ENCODE measurements at places on chromosomes 6 and 20.

GRCh38 chr6:30443657-30444450, 45.5 kb upstream of the HLA-E start:
- DNase-seq = no peak

DNA sequence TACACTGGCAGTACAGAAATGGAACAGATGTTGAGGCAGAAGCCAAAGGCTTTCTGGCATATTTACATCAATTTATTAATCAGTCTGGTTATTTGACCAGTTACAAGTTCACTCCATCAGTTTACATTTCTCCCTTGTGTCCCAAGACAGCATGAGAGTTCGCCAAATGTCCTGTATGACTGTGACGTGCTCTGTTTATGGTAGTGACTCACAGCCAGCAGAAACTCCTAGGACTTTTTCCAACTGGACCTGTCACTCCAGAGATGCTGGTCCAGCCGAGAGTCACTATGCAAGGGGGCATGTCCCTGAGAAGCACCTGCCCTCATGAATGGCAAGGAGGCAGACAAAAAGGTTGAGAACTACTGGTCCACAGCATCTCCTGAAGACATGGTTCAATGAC, 160.0 kb downstream of the LRFN2 start:
- DNase-seq = no peak

- peak; percentile 90 for DNase-seq
Measured at GRCh38 chr6:16238057-16238962, at the start of gene GMPR. Gene GMPR, plus strand, starts transcription at chr6:16238587. Its CDS starts 107 bp downstream, at chr6:16238694.

GRCh38 chr6:36700831-36701230, 3.2 kb downstream of the RAB44 start:
- no peak for DNase-seq

DNA sequence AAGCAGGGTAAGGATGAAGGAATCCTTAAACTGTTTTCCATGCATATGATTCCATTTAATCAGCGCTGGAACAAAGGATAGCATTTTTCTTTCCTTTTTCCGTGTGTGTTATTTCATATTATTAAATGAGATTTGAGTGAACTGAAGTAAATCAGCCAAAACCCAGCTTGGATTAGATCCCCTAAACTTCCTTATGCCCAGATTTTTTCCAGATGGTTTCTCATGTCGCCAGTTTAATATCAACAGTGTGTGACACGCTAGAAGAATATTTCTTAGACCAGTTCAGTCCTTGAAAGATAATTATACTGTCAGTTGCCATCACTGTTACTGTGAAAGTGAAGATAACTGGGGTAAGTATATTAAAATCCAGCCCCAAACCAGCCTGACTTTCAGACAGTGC, 1009.4 kb downstream of the KIF16B start:
- no peak for DNase-seq

DNA sequence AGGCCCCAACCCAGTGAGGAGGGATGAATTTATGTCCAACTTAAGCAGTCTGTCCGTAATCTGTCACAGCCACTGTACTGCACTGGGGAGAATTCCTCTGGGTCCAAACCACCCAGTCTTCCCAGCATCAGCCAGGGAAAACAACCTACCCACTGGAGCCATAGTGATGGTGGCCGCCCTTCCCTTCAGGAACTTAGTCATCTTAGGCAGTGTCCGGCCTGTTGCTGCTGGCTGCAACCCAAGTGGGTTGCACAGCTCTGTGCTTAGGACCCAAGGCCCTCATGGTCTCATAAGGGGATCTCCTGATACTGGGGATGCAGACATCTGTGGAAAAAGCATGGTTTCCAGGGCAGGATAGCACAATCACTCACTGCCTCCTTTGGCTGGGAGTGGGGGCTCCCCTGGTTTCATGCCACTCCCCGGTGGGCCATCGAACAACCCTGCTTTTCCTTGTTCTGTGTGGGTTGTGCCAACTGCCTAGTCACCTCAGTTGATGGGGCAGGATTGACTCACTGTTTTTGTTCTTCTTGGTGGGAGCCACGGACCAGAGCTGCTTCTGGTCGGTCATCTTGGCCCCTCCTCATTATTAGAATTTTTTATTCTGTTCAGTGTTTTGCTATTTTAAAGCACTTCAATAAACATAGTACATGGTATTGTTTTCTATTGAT, 591.9 kb downstream of the DOK5 start:
- no peak for DNase-seq

- DNase-seq = no peak
Measured at GRCh38 chr6:155648301-155648700, 192.7 kb upstream of the NOX3 start.

DNA sequence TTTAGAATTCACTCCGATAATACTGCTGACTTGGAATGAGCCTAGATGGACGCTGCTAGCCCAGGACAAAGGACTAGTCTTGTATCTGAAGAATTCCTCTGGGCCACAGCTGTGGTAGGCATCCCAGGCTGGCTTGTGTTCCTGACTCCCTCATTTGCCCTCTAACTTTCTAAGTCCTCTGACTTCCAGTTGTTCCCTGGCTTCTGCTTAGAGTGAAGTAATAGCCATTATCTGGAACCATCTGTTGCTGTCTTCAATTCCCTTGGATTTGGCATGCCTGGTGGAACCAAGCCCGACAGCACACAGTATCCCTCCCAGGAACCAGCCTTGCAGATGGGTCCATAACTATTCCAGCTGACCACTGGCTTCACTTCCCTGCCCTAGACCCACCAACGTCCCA, 376.0 kb downstream of the SYNE1 start:
- DNase-seq = no peak

DNA sequence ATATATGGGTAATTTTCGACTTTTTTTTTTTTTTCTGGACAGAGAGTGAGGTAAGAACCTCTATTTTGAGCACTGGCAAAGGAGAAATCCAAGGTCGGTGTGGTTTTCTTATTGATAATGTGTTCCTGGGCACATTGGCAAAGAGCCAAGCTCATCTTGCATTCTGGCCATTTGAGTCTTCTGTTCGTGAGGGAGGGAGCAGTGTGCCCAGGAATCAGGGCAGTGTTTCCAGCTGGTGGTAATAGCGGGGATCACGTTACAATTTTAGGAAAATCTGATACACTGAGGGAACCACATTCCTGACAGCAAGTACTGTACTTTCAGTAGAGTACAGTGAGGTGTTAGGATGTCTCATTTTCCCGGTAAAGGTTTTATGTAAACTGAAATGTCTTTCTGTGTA, 442.3 kb upstream of the MAP3K7 start:
- no peak for DNase-seq

DNA sequence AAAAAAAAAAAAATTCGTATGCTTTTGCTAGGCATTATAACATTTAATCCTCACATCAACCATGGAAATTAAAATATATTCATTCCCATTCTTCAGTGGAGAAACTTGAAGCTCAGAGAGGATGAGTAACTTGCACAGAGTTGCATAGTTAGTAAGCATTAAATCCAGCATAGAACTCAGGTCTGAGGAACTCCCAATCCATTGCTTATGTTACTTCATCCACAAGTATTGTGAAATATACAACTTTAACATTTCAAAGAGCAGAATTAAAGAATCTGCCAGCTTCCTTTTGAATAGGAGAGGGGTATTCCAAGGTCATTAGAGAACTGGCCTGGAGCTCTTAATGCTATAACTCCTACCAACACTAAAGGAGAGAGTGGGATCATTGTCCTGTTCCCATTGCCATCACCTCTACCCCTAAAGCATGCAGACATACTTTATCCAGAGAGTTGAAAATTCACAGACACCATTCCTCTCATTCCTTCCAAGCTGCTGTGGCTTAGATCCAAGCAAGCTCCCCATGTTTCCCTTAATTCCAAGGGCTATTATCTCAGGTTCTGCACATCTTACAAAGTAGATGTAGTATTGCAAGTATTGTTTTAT, 91.9 kb downstream of the FLRT3 start:
- no peak for DNase-seq

DNA sequence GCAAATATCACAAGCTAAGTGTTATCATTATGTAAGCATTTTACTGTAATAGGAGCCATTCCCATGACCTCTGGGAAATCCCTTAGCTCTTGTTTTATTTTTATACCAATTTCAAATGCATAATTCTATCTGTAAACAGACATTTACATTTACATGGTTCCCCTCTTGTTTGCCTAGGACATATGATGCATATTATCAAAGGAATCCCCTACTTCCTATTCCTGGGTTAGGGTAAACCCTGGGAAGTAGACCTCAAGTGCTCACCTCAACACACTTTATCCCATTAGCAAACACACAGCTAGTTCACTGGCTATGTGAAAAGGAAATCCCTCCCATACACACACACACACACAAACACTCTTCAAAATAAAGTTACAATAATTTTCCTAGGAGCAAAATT, 27.1 kb downstream of the PDE10A start:
- DNase-seq = no peak

GRCh38 chr6:66896415-66896814, 1189.4 kb upstream of the EYS start:
- DNase-seq = no peak

DNA sequence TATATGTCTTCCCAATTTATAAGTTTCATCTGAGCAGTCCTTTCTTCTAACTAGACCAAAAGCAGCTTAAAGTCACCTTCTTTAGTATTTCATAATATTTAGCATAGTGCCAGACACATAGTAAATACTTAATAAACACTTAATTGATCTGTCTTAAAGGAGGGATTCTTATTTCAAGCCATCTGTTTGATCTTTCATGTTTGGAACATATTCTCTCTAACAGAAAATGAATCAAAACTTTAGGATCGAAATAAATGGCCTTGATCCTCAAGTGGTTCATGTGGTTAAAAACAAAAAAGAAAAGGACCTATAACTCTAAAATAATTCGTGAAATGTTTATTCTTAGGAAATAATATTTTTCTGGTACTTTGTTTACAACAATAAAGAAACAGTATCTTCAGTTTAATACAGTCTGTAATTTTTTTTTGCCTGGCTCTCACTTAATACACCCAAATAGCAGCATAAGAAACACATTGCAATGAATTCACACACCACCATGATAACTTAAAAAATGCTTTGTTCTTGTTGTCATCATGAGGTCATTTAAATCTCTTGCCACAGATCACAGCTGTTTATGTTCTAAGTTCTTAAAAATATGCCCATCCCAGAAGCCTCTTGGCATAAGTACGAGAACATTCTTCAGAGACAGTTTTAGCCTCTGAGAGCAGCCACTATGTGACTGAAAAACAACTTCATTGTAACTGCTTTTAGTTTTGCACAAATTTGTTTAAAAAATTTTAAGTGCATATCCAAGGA, 48.1 kb downstream of the ESF1 start:
- DNase-seq = no peak

DNA sequence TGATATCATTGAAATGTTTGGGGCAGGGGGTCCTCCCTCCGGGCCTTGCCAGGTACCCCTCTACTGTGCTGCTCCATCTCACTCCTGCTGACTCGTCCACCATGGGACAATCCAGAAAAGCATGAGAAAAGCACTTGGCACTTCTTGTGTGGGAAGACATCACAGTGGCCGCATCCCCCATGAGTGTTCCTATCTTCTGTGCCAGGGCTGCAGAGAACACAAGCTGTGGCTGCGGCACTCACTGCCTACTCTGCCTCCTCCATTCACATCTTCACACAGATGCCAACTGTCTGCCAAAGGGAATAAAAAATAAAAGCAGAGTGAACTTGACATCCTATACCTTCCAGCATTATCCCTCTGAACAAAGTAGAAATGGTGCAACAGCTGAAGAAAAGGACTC, 117.4 kb upstream of the PROKR2 start:
- DNase-seq = no peak

DNA sequence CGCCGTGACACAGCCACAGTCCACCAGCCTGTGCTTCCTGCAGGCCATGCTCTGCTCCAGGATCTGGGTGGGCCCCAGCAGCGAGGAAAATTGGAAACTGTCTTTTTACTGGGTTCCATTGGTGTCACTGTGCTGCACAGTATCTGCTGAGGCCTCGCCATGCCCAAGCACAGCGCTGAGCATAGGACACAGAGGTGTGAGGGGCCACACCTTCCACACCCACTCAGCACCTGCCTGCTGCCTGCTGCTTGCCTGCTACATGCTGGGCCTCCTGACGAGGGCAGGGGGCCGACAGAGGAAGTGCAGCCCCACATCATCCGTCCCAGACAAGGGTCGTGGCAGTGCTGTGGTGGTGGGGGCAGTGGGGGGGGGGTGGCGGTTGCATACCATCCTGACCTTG, 173.0 kb upstream of the THBS2 start:
- DNase-seq = no peak

DNA sequence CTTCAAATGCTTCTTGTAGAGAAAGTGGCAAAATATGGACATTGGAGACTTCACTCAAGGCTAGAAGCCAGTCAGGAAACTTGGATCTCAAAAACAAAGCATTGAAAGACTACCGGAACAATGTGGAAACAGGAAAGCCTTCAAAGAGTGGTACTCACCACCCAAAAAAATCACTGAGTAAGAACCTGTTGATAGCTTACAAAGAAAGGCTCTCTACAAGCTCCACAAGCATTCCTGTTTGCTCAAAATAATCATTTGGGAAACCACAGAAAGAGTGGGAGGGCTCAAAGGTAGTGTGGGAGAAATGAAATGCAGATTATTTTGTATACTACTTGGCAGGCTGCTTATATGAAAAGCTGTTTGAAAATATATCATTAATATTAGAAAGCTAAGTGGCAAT, 9.5 kb upstream of the DST start:
- DNase-seq = no peak

Measured in lower lobe of right lung (tissue), 2 donors.